ENCODE measurements at places on chromosomes 7 and 10.

DNA sequence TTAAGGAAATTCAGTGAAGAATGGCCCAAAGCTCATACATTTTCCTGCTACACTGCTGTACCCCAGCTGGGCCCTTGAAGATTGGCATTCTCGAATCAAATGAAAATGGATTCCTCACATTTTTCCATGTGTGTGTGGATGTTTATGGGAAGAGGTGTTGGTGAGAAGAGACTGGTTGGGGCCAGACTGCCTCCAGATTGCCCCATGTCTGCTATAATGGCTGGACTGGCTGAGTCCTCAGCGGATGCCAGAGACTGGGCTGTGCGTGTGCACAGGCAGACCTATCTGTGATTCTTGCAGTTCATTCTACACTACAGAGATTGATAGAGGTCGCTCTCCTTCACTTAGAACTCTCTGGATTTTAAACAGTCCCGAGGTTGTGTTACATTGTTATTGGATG is 183.6 kb upstream of the GDF10 start:
- no peak for DNase-seq

DNA sequence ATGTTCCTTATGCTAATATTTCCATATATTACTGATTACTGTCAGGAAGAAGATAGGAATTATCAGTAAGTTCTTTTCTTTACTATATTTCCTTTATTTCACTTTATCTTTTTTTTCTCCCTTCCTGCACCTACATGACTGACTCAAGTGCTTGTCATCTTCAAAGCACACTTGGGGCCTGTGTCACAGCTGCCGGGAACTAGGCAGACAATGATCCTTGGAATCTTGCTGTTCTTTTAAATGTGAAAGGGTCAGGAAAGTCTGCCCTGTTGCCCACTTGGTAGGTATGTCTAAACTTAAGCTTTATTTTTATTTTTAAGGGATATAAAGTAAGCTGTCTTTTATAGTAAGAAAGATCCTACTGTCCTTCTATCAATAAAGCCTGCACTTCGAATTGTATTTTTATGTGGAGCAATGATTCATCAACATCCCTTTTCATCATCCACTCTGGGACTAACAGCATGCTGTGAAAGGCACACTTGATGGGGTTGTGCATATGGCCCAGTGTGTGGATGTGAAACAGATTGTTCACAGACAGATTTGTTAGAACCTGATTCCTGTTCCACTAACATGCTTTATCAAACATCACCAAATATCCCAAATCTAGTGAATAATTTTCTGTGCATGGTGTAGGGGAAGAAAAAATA is 556.9 kb downstream of the DNAJB9 start:
- no peak for DNase-seq

DNA sequence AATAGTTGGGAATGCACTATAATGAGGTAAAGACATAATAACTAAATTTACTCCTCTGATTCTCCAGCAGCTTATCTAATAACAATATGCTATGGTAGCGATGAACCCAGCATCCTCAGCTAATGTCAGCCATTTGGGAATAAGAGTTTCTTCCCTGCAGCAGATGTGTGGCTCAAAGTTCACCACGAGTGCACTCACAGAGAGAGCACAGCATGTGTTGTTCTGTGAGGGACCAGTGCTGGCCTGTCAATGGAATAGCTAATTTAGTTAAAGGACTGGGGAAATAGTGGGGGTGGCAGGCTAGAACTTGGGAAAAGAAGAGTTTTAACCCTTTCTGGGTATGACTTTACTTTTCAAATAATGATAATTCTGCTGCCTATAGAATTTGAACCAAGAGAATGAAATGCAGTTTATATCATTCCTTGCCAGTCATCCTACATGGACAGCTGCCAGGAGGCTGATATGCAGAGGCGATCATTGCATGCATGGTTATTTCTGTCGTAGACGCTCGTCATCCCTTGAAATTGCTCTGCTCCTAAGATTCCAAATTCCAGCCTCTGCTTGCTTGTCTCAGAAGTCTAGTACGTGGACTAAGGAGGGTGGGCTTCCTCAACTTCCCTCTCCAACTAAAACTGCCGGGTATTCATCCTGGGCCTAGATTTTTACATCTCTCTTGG is 355.6 kb downstream of the RNLS start:
- DNase-seq, result no peak

- no peak for DNase-seq
Observed at GRCh38 chr7:25720427-25720826, 431.6 kb upstream of the NFE2L3 start.

- DNase-seq, result no peak
Observed at GRCh38 chr7:2619116-2619515, 12.7 kb upstream of the TTYH3 start.

- no peak for DNase-seq
Observed at GRCh38 chr10:34154383-34154900, 660.7 kb downstream of the PARD3 start.

DNA sequence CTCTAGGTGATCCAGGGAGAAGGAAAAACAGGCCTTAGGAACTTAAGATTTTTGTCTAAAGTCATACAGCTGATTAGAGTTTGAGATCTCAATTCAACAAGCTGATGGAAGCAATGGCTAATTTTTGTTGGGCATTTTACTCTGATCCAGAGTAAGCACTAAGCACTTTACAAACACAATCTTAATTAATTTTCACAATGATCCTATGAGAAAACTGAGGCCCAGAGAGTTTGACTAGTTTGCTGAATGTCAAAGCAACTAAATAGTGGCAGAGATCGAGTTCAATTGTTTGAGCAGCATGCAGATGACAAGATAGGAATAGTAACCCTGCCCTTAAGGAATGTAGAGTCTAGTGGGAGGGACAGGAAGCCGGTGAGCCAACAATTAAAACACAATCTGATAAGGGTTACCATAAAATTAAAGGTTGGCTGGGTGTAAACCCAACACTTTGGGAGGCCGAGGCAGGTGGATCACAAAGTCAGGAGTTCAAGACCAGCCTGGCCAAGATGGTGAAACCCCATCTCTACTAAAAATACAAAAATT is 13.5 kb upstream of the RPEL1 start:
- no peak for DNase-seq

DNA sequence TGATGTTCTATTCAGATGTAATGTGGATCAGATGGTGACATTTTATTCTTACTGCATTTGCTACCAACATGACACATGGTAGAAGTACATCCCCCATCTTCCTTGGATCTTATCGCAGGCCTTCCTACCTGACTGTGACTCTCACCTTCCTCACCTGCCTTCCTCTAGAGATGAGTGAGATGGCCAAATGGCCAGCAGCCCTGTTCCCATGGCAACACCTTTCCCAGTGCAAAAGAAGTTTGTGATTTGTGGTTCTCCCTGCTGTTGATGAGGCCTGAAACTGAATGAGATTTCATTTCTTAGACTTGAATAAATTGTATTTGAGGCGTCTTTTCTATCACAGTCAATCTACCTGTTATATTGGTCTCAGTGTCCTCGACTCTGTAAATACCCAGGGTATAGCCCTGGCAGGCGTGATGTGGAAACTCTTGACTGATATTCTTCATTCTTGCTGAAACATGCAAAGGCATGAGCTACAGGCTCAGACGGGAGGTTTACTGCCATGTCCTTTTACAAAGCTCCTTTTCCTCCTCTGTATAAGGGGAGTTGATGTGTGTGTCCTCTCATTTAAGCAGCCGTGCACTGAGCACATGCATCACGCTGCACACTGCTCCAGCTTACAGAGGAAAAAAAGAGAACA is 440.7 kb upstream of the AKR1E2 start:
- DNase-seq, result no peak

- DNase-seq, result no peak
Observed at GRCh38 chr10:71312811-71313789, 6.0 kb upstream of the SLC29A3 start.

- peak; percentile 67 for DNase-seq
Observed at GRCh38 chr7:40077849-40078248, 56.6 kb downstream of the MPLKIP start.

- no peak for DNase-seq
Observed at GRCh38 chr10:625751-626711, 63.4 kb downstream of the DIP2C start.

DNA sequence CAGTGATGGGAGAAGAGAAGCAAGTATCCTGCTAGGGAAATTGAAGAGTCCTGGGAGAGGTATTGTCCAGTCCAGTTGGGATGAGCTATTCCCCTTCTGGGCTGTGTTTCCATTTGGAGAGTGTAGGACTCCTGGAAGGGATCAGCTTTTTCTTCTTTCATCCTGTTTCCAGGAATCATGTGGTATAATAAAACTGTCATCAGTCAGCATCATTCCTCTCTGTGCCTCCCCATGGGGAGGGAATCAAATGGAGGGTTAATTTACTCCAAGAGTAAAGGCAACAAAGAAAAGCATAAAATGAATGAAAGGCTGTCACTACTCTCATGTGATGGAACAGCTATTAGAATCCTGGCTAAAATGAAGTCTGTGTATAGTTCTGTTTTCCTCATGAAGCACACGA is 429.9 kb downstream of the SORCS3 start:
- no peak for DNase-seq

DNA sequence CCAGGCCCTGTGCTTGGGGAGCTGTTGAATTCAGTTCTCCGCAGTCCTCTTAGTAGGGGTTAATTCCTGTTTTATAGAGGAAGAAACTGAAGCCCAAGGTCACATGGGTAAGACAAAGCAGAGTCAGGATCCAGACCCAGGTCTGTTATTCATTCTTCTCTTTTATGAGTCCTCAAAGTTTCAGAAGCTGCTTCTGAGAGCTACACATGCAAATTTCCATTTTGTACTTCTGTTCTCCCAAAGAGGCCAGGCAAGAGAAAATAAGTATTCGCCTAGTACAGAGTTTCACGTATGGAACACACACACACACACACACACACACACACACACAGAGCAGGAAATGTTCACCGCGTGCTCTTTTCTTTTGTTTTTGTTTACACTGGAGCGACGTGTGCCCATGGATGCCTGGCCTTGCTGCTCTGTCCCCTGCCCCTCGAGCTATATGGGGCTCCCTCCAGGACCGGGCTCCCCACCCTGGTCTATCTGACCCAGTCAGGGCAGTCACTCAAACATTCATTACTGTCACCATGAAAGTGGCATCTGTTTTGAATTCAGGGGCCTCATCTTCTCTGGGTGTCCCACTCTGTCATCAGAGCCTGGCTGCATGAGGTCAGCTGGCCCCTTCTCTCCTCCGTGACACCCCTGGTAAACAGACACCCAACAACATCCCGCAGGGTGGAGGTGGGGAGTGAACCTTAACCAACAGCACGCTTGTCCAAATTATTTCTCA is 84.4 kb downstream of the TNS3 start:
- DNase-seq, result no peak

- DNase-seq, result no peak
Observed at GRCh38 chr7:104551226-104551625, 222.8 kb downstream of the LHFPL3 start.

- no peak for DNase-seq
Observed at GRCh38 chr10:70722820-70723424, 50.6 kb downstream of the ADAMTS14 start.

DNA sequence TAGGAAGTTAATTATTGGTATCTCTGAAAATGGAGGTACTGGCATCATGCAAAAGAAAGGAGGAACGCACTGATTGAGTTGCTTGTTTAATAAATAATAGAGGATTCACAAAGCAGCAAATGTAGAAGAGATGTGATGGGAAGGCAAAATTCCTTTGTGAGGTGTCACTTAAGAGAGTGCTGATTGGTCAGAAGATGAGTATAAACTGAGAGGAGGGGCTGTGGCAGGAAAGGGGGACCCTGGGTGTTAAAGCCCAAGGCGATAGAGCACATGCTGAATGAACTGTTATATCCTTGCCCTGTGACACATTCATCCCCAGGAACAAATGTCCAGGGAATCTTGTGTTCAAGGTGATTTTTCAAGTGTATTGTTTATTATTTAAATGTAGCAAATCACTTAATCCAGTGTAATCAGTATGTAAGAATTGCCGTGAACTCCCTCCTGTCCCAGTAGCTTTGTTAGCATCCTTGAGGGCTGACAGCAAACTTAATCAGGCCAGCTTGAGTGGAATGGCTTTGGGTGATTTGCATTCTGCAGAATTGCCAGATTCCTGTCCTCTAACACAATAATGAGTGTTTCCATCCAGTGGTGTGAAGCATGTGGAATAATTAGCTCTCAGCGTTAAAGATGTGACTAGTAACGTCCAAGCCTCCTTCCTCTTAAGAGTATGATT is 111.9 kb downstream of the CHN2 start:
- no peak for DNase-seq

- no peak for DNase-seq
Observed at GRCh38 chr10:130013335-130014262, 49.5 kb upstream of the EBF3 start.

DNA sequence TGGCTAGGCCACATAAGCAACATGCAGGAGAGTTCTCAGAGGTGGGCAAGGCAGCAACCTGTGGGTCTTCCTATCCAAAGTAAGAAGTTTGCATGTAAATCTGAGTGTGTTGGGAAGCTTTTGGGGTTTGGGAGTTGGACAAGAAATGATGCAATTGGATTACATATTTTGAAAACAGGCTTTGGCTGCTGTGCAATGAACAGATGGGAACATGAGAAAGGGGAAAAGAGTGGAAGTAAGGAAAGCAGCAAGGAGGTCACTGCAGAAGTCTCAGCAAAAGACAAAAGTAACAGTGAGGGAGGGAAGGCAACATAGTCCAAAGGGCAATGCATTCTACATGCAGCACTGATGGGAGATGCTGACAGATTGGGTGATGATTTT is 61.1 kb upstream of the C10orf90 start:
- no peak for DNase-seq

DNA sequence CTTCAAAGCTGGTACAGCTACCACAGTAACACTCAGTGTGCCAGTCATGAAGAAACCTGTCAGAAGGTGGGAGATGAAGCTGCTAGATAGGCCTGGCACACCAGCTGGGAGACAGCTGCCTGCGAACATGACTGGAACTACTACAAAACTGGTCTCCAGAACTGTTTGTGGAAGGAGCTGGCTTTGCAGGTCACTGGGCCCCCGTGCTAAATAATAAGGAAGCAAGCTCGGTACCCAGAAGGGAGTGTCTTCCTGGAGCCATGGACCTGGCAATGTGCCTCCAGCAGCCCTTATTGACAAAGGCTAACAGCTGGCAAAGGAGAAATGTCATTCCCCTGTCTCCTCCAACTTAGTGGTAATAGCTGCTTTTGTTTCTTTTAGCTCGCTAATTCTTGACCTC is 1217.6 kb upstream of the LRRN3 start:
- DNase-seq, result no peak

- DNase-seq, result no peak
Observed at GRCh38 chr10:130137090-130137448, 878 bp downstream of the GLRX3 start.

GRCh38 chr10:95429639-95430038 is 131.5 kb downstream of the SORBS1 start:
- no peak for DNase-seq

DNA sequence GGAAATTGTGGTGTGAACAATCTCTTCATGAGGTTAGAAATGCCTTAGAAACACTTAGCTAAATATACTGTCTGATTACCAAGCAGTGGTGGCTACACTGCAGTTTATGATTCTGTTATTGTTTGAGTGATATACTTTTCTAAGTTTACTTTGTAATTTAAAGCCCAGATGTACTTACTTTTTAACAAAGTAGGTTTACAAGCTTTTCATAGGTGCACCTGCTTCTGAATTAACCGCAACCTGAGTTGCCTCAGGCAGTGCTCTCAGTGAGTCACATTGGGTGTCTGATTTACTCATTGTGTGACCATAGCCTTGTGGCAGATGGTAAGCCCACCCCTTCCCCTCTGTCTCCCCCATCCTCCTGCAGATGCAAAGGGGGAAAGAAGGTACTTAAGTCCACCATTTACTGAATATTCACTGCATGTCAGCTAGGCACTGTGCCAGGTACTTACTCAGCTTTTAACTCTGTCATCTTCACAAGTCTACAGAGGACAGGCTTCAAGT is 9.0 kb downstream of the MTURN start:
- DNase-seq, result no peak
